ENCODE measurements at places on chromosomes 1 and 21. TPM values are rescaled to one million over a fixed set of nuclear protein-coding genes. Genes with fewer than 3 reads are reported as not detected.

DNA sequence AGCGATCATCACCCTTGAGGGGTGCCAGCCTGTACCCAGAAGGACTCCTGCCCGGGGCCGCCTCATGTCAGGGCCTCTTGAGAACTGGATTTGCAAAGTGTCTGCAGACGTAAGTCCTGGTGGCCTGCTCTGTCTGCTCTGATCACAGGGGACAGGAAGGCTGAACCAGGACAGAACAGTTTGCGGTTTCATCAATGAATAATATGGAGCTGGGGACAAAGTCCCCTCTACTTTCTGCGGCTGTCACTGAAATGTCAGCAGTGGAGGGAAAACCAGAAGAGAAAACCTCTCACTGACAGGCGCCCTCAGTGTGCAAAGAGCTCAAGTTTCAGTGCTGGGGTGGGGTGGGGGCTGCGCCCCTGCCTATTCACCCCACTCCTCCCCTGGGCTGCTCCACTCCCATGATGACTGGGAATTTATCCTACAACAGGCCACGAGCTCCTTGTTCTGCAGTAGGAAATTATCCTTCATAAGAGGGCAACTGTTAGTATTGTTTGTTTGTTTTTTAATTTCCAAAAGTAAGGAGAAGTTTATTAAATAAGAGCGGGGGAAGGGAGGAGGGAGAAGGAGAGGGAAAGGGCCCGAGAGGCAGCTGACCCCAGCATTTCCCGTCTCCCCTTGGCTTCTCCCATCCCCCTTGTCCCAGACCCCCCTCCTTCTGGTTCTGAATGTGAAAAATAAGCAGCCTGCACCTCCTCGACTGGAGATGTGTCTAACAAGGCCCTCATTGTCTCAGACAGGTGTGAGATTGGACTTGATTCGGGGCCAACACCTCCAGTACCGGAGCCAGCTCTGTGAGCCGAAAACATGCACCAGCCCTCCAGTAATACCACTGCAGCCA is 149.2 kb downstream of the CLIC6 start:
- H3K4me1 ChIP-seq, result peaks cover 6% of the 10 kb centered on the region
- no peak for DNase-seq
- H3K27me3 ChIP-seq, result no peaks in the 10 kb centered on the region
- H3K27ac ChIP-seq, result no peak overlapping the region

- no peak overlapping the region for H3K27ac ChIP-seq
- DNase-seq, result no peak
- H3K4me3 ChIP-seq, result no peak overlapping the region
- H3K27me3 ChIP-seq, result peaks cover 48% of the 10 kb centered on the region
- H3K4me1 ChIP-seq, result peaks cover 15% of the 10 kb centered on the region
Observed at GRCh38 chr1:20587661-20588053, 1.2 kb upstream of the CDA start.

- H3K36me3 ChIP-seq, result no peaks in the 10 kb centered on the region
- peaks cover 32% of the 10 kb centered on the region for H3K27me3 ChIP-seq
- no peak overlapping the region for H3K27ac ChIP-seq
- no peak for DNase-seq
- no peak overlapping the region for H3K4me3 ChIP-seq
Observed at GRCh38 chr1:24311234-24311633, 7.9 kb upstream of the GRHL3 start.

The LCE6A gene
- total RNA-seq, result not detected
